ENCODE measurements at places on chromosomes 4 and X.

DNA sequence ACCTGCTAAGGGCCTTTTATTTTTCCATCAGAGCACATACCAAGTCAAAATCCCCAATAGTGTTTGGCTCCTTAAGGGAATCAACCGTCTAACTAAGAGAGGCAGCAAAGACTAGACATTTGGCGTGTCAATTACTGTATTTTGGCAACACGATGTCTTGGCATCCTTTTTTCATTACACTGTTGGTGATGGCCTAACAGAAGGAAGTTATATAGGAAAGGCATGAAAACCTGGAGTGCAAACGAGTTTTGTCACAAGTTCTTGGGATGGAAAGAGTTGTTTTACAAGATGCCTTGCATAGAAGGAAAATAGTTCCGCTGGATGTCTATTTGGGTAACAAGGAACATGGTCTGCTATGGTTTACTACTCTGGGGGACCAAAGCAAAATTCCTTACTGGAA is 119.2 kb upstream of the TTC29 start:
- no peak for DNase-seq

GRCh38 chr4:178632415-178632814 is 1190.2 kb upstream of the AGA start:
- no peak for DNase-seq

DNA sequence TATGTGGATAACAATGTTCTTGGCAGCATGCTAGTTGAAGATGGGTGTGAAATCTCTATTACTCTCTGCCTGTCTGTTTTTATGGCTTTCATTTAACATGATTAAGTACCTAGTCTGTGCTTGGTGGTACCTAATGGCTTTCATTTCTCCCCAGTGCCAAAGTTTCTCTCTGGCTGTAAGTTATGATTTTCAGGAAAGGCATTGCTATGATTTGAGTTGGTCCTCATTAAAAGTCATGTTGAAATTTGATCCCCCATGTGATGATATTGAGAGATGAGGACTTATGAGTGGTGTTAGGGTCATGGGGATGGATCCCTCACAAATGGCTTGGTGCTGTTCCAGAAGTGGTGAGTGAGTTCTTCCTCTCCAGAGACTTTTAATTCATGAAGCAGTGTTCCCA is 162.4 kb upstream of the IL15 start:
- no peak for DNase-seq

- DNase-seq = no peak
Observed at GRCh38 chr4:141058591-141059512, 74.4 kb downstream of the RNF150 start.

DNA sequence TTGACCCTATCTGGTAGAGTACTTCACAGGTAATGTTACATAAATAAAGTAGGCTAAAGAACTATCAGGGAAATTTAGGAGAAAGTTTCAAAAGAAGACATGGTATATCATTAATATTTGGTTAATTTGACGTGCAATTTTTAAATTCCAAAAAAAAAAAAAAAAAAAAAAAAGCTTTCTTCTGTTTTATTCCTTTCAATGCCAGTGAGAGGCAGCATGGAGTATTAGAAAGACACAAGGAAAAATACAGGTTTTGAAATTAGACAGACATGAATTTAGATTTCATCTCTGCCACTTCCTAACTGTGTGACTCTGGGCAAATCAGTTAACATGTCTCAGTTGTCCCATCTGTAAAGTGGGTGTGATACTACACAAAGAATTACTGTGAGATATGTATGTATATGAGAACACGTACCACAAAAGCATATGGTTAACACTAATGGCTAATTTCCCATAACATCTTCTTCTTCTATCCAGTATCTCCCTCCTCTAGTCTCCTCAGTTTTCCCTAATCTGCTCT is 132.5 kb downstream of the GPC3 start:
- no peak for DNase-seq

- no peak for DNase-seq
Observed at GRCh38 chr4:5186271-5187064, 135.2 kb downstream of the STK32B start.

DNA sequence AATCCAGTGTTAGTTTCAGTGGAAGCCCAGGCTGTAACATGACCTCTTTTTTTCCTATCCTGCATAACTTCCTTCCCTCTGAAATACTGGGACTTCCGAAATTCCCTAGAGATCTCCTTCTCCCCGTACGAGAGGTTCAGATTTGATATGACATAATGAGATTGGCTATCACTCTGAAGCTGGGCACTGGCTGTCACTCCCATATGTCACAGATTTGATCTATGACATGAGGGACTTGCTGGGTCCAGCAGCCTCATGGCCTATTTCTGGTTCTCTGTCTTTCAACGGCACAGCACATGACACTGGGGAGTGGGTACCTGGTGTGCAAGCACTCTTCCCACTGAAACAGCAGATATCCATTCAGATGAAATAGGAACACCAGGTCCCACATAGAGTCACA is 36.7 kb downstream of the PF4 start:
- no peak for DNase-seq

GRCh38 chrX:16573781-16574180 is 76.2 kb upstream of the S100G start:
- no peak for DNase-seq

DNA sequence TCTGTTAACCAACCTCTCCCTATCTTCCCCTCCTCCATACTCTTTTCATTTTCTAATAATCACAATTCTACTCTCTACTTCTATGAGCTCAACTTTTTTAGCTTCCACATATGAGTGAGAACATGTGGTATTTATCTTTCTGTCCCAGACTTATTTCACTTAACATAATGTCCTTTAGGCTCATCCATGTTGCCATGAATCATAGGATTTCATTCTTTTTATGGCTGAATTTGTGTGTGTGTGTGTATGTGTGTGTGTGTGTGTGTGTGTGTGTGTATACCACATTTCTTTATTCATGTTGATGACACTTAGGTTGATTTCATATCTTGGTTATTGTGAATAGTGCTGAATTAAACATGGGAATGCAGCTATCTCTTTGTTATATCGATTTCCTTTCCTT is 37.4 kb downstream of the RUFY3 start:
- DNase-seq = no peak

DNA sequence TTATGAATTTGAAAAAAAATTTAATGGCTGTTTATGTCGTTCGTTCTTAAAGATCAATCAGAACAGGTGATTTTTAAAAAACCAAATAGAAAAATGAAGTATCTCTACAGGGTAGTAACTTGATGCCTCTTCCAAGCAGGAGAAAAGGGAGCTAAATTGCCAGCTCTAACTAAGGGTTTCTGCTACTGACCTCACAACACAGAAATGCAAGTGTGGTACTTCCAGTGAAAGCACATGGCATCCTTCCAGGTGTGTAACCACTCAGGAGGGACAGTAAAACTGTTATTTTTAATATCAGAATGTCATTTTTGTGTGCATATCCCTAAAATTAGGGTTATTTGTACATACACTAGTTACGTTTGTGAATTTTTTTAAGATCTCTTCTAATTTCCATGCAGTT is 116.8 kb upstream of the ZCCHC13 start:
- no peak for DNase-seq
